ENCODE measurements at places on chromosomes 4 and X. TPM values are rescaled to one million over a fixed set of nuclear protein-coding genes. Genes with fewer than 3 reads are reported as not detected.

GRCh38 chrX:9943420-9943819 lies 23.7 kb upstream of the CLDN34 start:
- H3K36me3 ChIP-seq = peaks cover 5% of the 10 kb centered on the region
- DNase-seq = no peak
- H3K4me3 ChIP-seq = no peak overlapping the region
- H3K27me3 ChIP-seq = no peaks in the 10 kb centered on the region
- H3K4me1 ChIP-seq = no peaks in the 10 kb centered on the region
- no peak overlapping the region for H3K27ac ChIP-seq

GRCh38 chr4:98564852-98565251 lies 93.6 kb downstream of the TSPAN5 start:
- H3K27me3 ChIP-seq = no peaks in the 10 kb centered on the region
- H3K27ac ChIP-seq = no peak overlapping the region
- no peaks in the 10 kb centered on the region for H3K36me3 ChIP-seq
- no peaks in the 10 kb centered on the region for H3K4me1 ChIP-seq
- H3K4me3 ChIP-seq = no peak overlapping the region

GRCh38 chr4:129561886-129562671 lies 466.1 kb downstream of the C4orf33 start:
- no peaks in the 10 kb centered on the region for H3K27me3 ChIP-seq
- no peak overlapping the region for H3K4me3 ChIP-seq
- H3K36me3 ChIP-seq = no peaks in the 10 kb centered on the region
- no peaks in the 10 kb centered on the region for H3K4me1 ChIP-seq

- H3K27ac ChIP-seq = no peak overlapping the region
- H3K4me1 ChIP-seq = no peaks in the 10 kb centered on the region
- DNase-seq = no peak
These were observed 194.4 kb upstream of the LDB2 start for GRCh38 chr4:17092736-17093437.

DNA sequence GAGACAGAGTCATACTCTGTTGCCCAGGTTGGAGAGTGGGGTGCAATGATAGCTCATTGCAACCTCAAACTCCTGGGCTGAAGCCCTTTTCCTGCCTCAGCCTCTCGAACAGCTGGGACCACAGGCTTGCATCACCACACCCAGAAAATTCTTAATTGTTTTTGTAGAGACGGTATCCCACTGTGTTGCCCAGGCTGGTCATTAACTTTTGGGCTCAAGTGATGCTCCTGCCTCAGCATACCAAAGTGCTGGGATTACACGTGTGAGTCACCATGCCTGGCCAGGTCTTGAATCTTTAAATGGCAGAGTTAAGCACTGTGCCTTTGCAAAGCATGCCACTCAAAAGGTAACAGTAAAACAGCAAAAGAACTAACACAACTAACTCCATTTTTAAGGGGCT lies 28.6 kb upstream of the BBS12 start:
- no peak overlapping the region for H3K4me3 ChIP-seq
- H3K27me3 ChIP-seq = no peaks in the 10 kb centered on the region
- H3K27ac ChIP-seq = no peak overlapping the region
- H3K36me3 ChIP-seq = no peaks in the 10 kb centered on the region
- DNase-seq = no peak
- H3K4me1 ChIP-seq = no peaks in the 10 kb centered on the region

GRCh38 chr4:78360466-78360865 lies 191.1 kb upstream of the ANXA3 start:
- H3K36me3 ChIP-seq = no peaks in the 10 kb centered on the region
- H3K4me1 ChIP-seq = no peaks in the 10 kb centered on the region
- H3K27me3 ChIP-seq = no peaks in the 10 kb centered on the region
- H3K27ac ChIP-seq = no peak overlapping the region
- DNase-seq = no peak
- H3K4me3 ChIP-seq = no peak overlapping the region

GRCh38 chr4:110108422-110108821 lies 90.0 kb downstream of the ELOVL6 start:
- no peak overlapping the region for H3K27ac ChIP-seq
- no peaks in the 10 kb centered on the region for H3K36me3 ChIP-seq
- no peak for DNase-seq
- no peaks in the 10 kb centered on the region for H3K27me3 ChIP-seq

DNA sequence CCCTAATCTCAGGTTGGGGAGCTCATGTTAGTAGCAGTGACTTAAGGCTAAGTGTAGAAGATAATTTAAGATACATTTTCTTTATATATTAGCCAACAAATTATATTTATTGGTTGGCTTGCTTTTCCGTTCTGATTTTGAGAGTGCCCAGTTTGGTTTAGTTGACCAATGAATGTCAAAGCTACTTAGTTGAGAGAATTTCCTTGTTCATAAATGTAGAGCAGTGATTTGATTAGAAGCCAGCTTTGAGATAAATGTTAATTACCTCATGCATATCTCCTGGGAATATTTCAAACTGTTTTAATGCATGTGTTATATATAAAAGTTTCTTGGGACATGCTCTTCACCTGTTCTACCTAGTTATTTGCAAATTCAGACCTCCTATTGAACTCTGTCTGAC lies 44.3 kb downstream of the SPATA18 start:
- no peak overlapping the region for H3K4me3 ChIP-seq
- H3K27me3 ChIP-seq = peaks cover 11% of the 10 kb centered on the region
- no peak for DNase-seq
- no peaks in the 10 kb centered on the region for H3K36me3 ChIP-seq

- no peak for DNase-seq
- no peaks in the 10 kb centered on the region for H3K27me3 ChIP-seq
- H3K4me1 ChIP-seq = no peaks in the 10 kb centered on the region
- no peak overlapping the region for H3K4me3 ChIP-seq
- H3K27ac ChIP-seq = no peak overlapping the region
- H3K36me3 ChIP-seq = no peaks in the 10 kb centered on the region
These were observed 793.6 kb upstream of the INTU start for GRCh38 chr4:126838941-126839679.

DNA sequence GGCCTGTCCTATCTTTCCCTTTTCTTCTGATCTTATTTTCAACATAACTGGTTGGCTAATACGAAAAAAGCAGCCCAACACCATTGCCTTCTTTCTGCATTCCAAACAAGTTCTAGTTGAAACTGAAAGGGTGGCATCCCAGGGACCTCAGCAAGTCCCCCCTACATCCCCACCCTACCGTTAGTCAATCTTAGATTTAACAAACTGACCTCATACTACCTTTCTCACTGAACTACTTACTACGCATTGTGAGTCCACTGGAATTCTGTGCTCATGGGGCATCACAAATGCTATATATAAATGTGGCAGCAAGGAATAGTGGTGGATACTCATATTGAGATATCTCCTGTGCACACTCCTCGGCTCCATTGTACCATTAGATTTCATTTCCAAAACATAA lies 33.1 kb upstream of the FGF5 start:
- no peaks in the 10 kb centered on the region for H3K27me3 ChIP-seq
- no peaks in the 10 kb centered on the region for H3K36me3 ChIP-seq
- no peak for DNase-seq
- peaks cover 10% of the 10 kb centered on the region for H3K4me1 ChIP-seq
- H3K4me3 ChIP-seq = no peak overlapping the region

The JADE3 gene
- total RNA-seq = 17.0 TPM

- H3K27me3 ChIP-seq = no peaks in the 10 kb centered on the region
These were observed 166.5 kb downstream of the TBX22 start for GRCh38 chrX:80181079-80181478.

GRCh38 chrX:18457000-18457399 lies 31.6 kb downstream of the CDKL5 start:
- DNase-seq = no peak
- H3K27ac ChIP-seq = no peak overlapping the region
- H3K36me3 ChIP-seq = no peaks in the 10 kb centered on the region
- no peaks in the 10 kb centered on the region for H3K4me1 ChIP-seq
- no peaks in the 10 kb centered on the region for H3K27me3 ChIP-seq

GRCh38 chrX:72245461-72246089 lies 6.7 kb upstream of the ERCC6L start:
- no peaks in the 10 kb centered on the region for H3K27me3 ChIP-seq
- H3K4me1 ChIP-seq = peaks cover 16% of the 10 kb centered on the region
- DNase-seq = peak; percentile 75
- no peak overlapping the region for H3K4me3 ChIP-seq
- H3K36me3 ChIP-seq = no peaks in the 10 kb centered on the region
- H3K27ac ChIP-seq = no peak overlapping the region

The RNF113A gene
- 16.9 TPM for total RNA-seq

The DCHS2 gene
- total RNA-seq = 0.07 TPM

GRCh38 chr4:164956766-164957643 lies 20.5 kb downstream of the TRIM61 start:
- H3K27me3 ChIP-seq = no peaks in the 10 kb centered on the region
- DNase-seq = no peak
- no peak overlapping the region for H3K4me3 ChIP-seq
- H3K27ac ChIP-seq = no peak overlapping the region
- no peaks in the 10 kb centered on the region for H3K36me3 ChIP-seq
- H3K4me1 ChIP-seq = no peaks in the 10 kb centered on the region

GRCh38 chrX:39869846-39870601 lies 227.7 kb downstream of the BCOR start:
- peaks cover 7% of the 10 kb centered on the region for H3K4me1 ChIP-seq
- no peaks in the 10 kb centered on the region for H3K36me3 ChIP-seq
- peak; percentile 35 for DNase-seq
- no peak overlapping the region for H3K27ac ChIP-seq

DNA sequence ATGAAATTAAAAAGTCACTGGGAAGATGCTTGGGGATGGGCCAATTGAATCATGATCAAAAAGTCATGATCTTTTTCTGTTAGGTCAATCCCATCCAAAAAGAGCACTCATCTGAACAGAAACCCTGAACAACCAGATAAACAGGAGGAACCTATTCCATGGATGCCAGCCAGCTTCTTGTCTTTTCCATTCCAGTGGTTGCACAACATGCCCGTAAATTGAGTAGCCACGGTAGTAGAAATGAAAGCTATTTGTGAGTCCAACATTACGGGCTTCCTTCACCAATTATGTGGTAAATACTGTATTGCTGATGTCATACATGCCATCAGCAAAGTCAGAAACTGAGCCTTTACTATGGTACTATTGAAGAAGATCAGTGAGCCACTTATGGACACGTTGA lies 982.4 kb upstream of the HS3ST1 start:
- H3K4me1 ChIP-seq = no peaks in the 10 kb centered on the region
- no peaks in the 10 kb centered on the region for H3K36me3 ChIP-seq
- DNase-seq = no peak
- no peak overlapping the region for H3K27ac ChIP-seq
- no peaks in the 10 kb centered on the region for H3K27me3 ChIP-seq
